Right cardiac atrium (tissue), 5 donors: ENCODE measurements at places on chromosomes 2 and 18.

- DNase-seq, result no peak
Measured at GRCh38 chr2:69510204-69510603, 73.0 kb upstream of the NFU1 start.

DNA sequence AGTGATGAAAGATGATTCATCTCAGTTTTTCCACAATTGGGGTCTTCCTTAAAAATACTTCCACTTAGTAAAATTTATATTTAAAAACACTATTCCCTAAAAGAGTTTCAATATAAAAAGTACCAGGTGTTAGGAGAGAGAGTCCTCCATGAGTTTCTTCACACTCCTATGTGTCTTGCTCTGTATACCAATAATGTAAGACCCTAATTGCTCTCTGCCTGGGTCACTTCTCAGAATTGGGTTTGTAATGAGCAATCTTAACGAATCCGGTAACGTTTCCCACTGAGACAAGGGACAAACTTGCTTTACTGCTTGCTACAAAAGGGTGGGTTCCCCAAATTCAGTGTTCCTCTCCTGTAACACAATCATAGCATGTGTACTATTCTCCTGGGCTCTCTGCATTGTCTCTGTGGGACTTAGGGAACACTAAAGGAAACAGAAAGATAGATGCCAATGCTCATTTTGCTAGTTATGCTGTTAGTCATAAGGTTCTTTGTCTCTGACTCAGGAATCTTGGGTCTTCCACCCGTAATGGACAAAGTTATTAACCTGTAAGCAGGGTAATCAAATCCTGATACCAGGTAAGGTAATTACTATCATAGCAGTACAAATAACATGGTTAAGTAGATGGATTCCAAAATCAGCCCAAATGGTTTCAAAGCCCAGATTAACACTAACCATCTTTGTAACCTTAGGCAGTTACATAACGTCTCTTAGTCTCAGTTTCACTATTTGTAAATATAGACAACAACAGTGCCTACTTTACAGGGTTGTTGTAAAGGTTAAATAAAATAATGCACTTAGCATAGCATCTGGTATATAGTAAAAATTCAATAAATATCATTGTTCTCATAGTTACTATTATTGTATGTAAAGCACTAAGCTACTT, 46.3 kb downstream of the ITSN2 start:
- no peak for DNase-seq

GRCh38 chr18:58687871-58688308, 16.6 kb downstream of the MALT1 start:
- no peak for DNase-seq

- no peak for DNase-seq
Measured at GRCh38 chr18:56152551-56153310, 485.7 kb downstream of the TXNL1 start.

- DNase-seq, result no peak
Measured at GRCh38 chr18:45733535-45733934, 9.6 kb downstream of the SLC14A1 start.

DNA sequence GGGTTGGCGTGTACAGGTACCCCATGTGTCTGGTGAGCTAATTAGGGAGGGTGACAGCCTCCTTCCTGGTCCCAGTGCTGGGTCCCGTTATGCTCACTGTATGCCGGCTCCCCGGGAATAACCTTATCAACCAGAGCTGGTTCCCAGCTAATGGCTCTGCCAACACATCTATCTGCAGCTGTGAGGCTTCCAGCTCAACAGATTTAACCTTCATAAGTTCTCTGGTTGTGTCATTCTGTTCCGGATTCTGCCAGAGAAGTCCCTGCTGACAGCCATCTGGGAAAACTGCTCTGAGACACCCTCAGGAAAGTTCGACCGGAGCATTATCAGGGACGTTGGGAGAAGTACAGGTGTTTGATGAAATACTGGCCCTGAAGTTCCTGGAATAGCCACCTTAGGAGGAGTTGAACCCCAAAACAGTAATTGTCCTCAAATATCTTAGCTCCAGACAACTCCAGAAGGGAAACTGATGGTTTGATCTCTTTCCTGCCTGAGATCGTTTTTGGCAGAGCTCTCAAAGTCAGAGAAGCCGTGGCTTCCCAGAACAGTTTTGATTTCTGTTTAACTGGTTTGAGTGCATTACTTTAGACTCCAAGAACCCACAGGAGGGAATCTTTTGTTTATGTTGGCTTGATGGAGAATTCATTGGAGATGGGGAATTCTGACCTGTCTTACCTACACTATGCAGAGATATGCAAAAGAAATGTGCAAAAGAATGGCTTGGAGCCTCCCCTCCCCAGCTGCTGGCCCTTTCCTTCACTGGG, 39.4 kb upstream of the TXNDC2 start:
- DNase-seq, result no peak

GRCh38 chr2:230968921-230969658, 26.8 kb upstream of the SPATA3 start:
- DNase-seq, result no peak

DNA sequence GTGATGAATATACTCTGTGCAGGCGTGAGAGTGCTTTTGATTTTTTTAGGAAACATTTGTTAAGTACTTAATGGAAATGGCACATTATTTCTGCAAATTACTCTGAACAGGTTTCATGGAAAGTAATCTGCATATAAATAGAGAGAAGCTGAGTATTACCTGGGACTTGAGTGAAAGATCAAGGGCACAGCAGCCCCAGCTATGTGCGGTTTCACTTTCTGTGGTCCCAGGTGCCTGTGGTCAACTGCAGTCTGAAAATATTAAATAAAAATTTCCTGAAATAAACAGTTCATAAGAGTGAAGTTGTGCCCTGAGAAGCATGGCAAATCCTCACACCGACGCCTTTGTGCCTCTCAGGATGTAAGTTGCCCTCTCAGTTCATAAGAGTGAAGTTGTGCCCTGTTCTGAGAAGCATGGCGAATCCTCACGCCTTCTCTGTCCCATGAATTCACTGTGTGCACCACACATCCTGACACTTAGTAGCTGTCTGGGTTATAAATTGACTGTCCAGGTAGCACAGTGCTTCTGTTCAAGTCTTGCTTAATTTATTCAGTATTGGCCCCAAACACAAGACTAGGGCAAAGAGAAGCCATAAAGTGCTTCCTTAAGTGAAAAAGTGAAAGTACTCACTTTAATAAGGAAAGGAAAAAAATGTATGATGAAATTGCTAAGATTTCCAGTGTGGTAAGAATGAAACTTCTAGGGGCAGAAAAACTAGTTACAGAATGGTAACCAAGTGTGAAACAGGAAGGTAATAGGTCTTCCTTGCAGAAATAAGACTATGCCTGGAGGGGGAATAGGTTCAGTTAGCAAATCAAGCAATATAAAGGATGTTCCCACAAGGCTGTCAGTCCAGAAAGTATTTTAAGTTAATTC, 4.3 kb upstream of the SNTG2 start:
- DNase-seq, result no peak

- no peak for DNase-seq
Measured at GRCh38 chr2:236899146-236899545, 186.5 kb upstream of the COPS8 start.
